Endothelial cell (in vitro differentiated cells): ENCODE measurements at places on chromosomes 6 and 20. TPM values are rescaled to one million over a fixed set of nuclear protein-coding genes. Genes with fewer than 3 reads are reported as not detected.

The ATG5 gene
- total RNA-seq = 27.5 TPM

- DNase-seq = peak; percentile 68
Observed at GRCh38 chr6:29589423-29590048, 4.6 kb downstream of the OR2H2 start.

DNA sequence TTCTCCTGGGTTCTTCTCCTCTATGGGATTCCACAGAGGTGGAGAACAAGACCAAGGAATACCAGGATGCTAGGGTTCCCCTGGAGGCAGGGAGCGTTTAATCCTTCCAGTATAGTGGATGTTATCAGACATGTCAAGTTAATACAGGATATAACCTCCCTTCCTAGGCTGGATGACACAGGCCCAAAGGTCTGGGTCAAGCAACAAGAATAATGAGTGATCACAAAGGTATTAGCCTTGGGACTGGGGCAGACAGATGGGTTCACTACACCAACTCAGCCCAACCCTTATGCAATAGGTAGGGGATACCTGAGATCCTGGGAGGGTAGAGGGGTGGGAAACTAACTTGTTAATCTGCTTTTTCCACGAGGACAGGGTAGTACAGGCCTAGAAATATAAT lies 690.3 kb downstream of the HTR1B start:
- no peak for DNase-seq

DNA sequence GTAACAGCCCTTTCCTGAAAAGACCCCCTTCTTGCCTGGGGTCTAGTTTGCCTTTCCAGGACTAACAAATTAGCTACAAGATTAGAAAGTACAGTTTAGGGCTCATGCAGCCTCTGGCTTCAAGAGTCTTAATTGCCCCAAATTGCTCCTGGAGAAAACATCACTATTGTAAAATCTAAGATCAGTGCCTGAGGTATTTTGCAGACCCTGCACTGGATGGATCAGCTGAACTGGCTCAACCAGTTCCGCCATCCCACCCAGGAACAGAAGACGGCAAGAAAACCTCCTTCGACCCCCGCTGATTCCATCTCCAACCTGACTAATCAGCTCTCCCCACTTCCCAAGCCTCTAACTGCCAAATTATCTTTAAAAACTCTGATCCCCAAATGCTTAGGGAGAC lies 236.5 kb upstream of the KCNG1 start:
- DNase-seq = no peak

- DNase-seq = no peak
Observed at GRCh38 chr6:146551545-146551944, 7.9 kb downstream of the RAB32 start.

DNA sequence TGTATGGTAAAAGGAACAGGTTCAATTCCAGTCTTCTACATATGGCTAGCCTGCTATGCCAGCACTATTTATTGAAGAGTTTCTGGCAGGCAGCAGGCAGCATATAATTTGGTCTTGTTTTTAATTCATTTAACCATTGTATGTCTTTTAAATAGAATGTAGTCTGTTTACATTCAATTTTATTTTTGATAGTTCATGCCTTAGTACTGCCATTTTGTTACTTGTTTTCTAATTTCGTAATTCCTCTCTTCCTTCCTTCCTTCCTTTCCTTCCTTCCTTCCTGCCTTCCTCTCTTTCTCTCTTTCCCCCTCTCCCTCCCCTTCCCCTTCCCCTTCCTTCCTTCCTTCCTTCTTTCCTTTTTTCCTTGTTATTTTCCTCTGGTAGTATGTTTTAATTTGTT lies 17.6 kb upstream of the OR2J2 start:
- no peak for DNase-seq

The DPPA5 gene
- not detected for total RNA-seq

The FANCE gene
- 21.8 TPM for total RNA-seq

The SLC22A7 gene
- total RNA-seq = not detected

GRCh38 chr6:74891349-74891831 lies 314.5 kb downstream of the COL12A1 start:
- no peak for DNase-seq

DNA sequence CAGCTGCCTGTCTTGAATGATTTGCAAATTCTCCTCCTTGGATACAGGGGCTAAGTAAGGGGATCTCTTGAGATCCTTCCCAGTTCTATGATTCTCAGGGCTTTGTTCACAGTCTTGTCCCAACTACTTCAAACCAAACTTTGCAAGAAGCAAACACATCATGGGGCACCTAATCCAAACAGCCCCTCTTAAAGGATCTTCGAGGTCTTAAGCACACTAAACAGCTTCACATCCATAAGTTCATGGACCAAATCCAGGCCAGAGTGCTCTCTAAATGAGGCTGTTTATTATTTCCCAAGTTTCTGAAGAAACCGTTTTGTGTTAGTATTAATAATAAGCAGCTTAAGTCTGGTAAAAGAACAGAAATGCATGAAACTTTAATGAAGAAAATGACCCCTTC lies 75.2 kb downstream of the KIF6 start:
- DNase-seq = no peak

GRCh38 chr6:165092881-165093595 lies 216.4 kb downstream of the C6orf118 start:
- no peak for DNase-seq

DNA sequence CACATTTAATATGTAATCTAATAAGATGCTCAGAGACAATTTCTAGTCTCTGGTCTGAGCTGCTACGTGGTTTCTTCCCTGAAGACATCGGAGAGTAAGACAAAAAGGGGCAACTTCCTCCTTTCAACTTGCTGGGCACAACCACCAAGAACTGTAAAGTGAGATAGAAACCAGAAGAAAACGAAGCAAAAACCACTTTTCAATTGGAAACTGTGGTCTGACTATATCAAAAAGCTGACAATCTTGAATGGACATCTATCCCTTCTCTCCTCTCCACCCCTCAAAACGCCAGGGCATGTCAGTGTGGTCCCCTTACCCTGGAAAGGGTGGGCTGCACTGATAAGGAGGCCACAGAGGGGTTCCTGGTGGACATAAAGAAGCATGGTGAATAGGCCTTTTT lies 269.1 kb downstream of the CD83 start:
- no peak for DNase-seq

The CDSN gene
- not detected for total RNA-seq
